ENCODE measurements at places on chromosomes 13 and 19.
A peak's percentile ranks its signal among the peaks of the same experiment; 100 is the strongest.

- DNase-seq: no peak
Observed at GRCh38 chr19:39411081-39411831, 1.2 kb upstream of the PLEKHG2 start.

DNA sequence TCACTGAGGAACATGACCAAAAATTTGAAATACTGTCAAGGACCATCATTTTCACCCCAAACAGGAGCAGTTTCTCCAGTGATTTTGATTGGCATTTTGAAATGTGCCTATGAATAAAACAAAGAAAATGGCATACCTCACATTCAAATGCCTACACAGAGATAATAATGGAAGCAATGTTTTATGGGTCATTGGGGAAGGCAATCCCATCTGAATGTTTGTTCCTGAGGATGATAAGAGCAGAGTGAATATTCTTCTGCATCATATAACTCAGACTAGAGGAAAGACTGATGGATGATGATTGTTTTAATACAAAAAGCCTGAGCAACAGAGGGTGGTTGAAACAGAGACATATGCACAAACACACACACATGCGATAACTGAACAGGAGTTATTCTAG lies 2749.9 kb downstream of the PCDH9 start:
- DNase-seq: no peak

DNA sequence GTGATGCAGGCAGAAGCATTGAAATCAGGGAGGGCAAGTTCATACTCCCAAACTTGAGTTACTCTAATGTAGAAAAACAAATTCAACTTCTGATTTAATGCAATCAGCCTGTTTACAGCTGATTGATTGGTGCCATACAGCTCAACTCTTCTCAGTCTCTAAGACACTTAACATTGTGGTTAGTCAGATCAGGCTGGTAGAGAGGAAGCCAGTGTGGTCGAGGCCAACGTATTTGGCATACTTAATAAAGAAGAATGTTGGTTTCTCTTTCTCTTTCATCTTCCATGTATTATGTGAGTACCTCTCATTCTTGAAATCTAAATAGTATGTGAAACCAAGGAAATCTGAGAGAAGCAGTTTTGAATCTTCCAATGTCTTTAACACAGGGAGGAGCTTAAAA lies 255.0 kb upstream of the SLITRK1 start:
- no peak for DNase-seq

GRCh38 chr13:53642306-53642705 lies 613.7 kb downstream of the OLFM4 start:
- no peak for DNase-seq

GRCh38 chr13:59247171-59247570 lies 916.6 kb downstream of the DIAPH3 start:
- DNase-seq: peak; percentile 88

DNA sequence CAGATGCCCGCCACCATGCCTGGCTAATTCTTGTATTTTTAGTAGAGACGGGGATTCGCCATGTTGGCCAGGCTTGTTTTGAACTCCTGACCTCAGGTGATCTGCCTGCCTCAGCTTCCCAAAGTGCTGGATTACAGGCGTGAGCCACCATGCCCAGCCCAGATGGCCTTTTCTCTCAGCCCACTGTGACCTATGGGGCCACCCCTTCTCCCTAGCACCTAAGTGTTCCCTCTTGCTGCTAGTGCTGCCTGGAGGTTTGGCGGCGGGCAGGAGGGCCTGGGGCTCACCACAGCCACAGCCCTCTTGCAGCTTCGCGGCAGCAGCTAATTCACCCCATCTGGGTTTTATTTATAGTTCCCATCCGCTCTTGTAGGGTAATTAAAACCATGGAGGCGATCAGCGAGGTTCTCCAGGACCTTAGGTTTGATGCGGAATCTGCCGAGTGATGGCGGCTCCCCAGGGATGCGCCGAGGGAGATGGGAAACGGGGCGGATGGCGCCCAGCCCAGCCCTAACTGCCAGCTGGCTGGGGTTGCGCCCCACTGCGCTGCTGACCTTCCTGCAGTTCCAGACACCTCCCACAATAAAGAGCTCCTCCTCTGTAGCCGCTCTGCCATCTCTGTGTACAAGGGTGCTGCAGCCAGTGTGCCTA lies 3.3 kb downstream of the REX1BD start:
- DNase-seq: peak; percentile 83

DNA sequence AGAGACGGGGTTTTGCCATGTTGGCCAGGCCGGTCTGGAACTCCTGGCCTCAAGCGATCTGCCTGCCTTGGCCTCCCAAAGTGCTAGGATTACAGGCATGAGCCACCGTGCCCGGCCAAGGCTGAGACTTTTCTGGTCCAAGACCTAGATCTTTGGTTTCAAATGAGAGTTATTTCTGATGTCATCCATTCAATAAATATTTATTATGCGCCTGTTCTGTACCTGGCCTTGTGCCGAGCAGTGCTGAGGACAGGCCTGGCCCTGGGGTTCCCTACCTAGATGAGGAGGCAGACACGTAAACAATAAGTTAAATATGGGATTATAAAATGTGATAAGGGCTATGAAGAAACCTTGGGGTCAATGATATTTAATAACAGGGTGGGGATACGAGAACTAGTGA lies 4.5 kb downstream of the RELB start:
- DNase-seq: no peak

GRCh38 chr13:105341256-105341655 lies 1194.2 kb downstream of the EFNB2 start:
- no peak for DNase-seq

DNA sequence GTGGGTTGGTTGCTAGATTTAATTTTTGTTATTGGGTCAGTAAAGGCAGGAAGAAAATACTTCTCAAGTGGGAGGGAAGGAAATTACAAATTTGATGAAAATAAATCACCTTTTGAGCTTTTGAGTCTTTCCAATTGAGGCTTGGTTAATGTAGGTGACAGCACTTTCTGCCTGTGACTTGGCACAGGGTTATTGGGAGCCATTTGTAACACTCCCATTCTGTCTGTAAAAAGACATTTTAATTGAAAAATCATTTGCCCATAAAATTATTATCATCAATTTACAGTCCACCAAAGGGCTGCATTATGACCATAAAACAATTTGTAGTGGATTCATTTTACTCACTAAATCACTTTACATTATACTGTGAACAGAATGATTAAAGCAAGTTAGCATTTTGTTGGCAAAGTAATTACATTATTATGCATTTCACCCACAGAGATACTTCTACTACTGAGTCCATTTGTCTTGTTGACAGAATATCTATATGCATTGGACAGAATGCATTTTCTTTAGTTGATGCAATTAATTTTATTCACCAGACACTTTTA lies 974.6 kb downstream of the UQCRFS1 start:
- DNase-seq: no peak

DNA sequence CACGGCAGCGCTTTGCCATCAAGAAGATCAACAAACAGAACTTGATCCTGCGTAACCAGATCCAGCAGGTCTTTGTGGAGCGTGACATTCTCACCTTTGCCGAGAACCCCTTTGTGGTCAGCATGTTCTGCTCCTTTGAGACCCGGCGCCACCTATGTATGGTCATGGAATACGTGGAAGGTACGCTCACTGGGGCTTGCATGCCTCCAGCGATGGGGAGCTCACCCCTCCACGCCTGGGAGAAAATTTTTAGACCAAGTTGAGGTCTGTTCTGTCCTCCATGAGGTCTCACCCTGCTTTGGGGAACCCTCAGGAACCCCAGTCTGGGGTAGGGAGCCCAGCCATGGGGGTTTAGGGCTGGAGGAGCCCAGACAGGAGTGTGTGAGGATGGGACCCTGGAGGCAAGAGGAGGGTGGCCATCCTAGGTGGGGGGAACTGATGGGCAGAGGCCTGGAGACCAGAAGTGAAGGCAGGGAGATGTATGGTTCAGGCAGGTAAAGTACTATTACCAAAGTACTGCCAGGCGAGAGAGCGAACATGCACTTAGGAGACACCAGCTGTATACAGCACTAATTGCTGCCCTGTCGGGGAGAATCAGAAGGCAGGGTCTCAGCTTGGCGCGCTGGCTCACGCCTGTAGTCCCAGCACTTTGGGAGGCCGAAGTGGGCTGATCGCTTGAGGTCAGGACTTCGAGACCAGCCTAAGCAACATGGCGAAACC lies 22.3 kb upstream of the PIK3R2 start:
- DNase-seq: no peak

GRCh38 chr13:66950666-66951065 lies 279.5 kb downstream of the PCDH9 start:
- DNase-seq: no peak

GRCh38 chr13:49694446-49694845 lies 3.2 kb upstream of the EBPL start:
- DNase-seq: no peak

DNA sequence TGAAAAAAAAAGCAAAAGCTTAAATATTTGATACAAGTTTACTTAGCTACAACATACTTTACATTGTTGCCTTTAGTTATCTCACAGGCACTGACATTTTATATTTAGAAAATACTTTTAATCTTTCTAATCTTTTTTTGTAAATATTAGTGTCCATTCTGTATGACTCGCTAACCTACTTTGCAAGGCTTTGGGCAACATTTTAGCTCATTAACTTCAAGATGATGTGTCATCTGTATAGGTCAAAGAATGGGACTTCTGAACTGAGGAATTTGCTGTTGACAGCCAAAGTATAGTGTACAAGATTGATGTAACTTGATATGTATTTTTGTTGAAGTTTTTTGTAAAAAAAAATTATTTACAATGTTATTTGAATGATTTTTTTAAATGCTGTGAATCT lies 2.7 kb upstream of the C1QTNF9 start:
- no peak for DNase-seq

DNA sequence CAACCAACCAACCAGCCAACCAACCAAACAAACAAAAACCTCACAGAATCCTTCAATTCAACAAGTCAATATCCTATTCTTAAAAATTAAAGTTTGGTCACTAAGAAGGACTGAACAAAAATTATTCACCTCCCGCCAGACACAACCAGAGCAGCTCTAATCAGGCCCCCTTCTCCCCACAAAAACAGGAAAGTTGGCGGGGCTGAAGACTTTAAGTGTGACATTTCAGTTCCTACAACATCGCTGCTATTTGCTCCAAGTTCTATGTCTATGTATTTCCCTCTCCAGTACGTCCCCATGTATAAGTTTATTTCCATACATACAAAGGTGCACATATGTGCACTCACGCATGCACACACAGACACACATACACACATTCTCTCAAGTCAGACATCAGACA lies 32.8 kb upstream of the STK24 start:
- DNase-seq: no peak

GRCh38 chr19:28446511-28446910 lies 766.4 kb downstream of the UQCRFS1 start:
- DNase-seq: no peak

GRCh38 chr13:52359534-52359933 lies 46.4 kb downstream of the THSD1 start:
- DNase-seq: no peak

GRCh38 chr13:92967923-92968322 lies 258.7 kb upstream of the GPC6 start:
- no peak for DNase-seq
